Activated CD4-positive, alpha-beta T cell treated with anti-CD3 and anti-CD28 coated beads, Interleukin-2, amount 50 U/mL, for 1 hour (primary cell): ENCODE measurements at places on chromosomes 11 and 22.

DNA sequence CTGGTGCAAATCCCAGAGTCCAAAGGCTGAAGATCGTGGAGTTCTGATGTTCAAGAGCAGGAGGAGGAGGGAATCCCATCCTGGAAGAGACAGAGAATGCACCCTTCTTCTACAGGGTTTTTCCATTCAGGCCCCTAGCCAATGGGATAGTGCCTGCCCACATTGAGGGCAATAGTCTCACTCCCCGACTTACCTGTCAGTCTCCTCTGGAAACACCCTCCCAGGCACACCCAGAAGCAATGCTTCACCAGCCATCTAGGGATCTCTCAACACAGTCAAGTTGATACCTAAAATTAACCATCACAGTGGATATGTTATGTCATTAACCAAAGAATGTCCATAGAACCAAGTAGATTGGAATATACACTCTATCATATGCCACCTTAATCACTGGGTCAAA, 72.9 kb downstream of the FAM83F start:
- no peak for DNase-seq

DNA sequence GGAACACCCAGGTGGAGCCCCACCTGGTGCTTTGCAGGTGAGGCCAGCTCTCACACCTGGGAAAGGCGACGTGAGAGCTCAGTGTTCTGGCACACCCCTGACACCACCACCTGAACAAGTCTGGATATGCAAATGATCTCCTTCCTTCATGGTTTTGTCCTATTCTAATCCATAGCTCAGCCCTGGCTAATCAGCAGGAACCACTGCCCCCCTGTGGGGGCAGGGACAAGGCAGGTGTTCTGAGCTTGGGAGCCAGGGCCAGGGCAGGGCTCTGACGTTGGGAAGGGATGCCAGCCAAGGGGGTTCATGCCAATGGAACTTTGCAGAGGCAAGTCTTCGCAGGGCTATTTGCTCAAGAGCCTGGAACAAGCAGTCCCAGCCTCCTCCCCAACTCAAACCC, 144.2 kb downstream of the TRIM29 start:
- DNase-seq = no peak

GRCh38 chr11:46514370-46514769, 79.5 kb downstream of the AMBRA1 start:
- DNase-seq = no peak

GRCh38 chr11:123478352-123478987, 48.4 kb downstream of the GRAMD1B start:
- no peak for DNase-seq

DNA sequence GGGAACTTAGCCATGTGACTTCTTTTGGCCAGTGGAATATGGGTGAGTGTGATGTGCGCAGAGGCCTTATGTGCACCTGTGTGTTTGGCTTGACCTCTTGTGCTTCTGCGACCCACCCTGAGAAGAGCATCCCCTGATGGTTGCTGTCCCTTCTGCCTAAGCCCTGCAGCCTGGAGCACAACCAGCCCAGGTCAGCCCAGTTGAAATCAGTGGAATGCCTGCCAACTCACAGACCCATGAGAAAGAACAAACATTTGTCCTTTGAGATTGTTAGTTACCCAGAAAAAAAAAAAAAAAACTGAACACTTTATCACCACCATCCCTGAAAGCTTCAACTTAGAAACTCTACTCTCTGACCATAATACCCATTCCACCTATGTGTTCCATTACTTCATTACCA, 38.5 kb downstream of the PAMR1 start:
- DNase-seq = no peak

- DNase-seq = no peak
Observed at GRCh38 chr11:58926251-58926650, 13.0 kb upstream of the GLYATL1 start.

DNA sequence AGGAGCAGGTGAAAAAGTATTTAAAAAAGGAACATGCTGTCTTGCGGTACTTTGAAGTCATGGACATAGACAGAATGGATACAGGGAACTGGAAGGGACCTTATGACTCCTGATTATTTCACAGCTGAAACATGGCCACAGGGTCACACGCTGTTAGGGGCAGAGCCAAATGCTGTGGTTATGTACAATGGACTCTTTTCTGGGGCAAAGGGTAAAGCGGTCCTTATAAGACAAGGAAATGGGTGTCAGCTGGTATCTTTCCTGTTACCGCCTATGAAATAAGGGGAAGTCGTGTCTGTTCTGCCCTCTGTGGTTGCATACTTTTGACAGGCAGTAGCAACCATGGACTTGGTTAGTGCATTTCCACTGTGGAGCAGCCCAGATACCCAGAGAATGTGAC, 12.8 kb upstream of the ST14 start:
- no peak for DNase-seq

GRCh38 chr22:36881504-36882245, 20.9 kb downstream of the NCF4 start:
- DNase-seq = no peak

GRCh38 chr22:46736705-46737104, 1.3 kb downstream of the CERK start:
- no peak for DNase-seq

DNA sequence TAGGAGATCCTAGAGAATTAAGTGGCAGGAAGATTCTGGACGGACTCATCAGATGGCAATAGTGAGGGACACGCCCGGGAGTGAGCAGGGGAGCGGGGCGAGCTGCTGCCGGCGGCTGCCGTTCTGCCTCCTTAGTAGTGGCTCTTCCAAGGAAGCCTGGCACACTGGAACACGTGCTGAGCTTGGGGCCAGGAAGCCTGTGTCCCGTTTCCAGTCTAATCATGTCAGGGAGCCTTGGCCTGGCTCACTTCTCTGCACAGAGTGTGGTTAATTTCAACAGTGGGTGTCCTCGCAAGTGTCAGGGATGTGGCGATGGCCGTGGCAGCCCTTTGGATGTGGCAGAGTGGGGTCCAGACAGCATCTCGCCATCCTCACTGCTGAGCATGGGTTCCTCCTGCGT, 16.5 kb downstream of the GLB1L3 start:
- DNase-seq = no peak

GRCh38 chr11:80843266-80843974, 1402.6 kb upstream of the TENM4 start:
- no peak for DNase-seq

DNA sequence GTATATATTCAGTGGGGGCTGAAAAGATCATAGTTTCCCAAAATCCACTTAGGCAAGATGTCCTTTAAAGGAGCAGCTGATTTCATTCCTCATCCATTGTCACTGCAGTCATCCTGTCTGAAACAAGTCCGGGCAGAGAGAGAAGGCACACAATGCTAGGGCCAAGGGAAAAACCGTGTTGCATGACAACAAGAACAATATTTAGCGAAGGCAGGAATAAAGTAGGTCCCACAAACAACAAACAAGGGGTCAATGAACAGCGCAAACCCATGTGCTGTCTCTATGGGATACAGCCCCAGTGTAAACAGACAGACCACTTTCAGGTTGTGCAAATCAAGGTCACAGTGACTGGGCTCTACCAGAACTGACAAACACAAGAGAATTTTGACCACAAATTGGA, 9.0 kb downstream of the PAMR1 start:
- DNase-seq = no peak

DNA sequence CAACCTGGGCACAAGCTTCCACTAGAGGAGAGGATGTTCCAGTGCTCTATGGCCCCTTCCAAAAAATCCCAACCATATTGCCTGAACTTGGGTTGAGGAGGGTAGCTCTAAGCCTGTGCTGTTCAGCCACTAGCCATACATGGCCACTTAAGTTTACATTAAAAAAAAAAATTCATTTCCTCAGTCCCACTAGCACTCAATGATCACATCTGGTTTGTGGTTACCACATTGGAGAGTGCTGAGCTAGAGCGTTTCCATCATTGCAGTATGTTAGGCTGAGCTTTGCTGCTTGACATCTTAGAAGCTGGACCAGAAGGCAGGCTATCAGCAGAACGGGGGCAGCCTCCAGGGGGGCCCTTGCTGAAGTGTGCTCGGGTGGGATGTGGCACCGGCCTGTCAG, 43.5 kb upstream of the CYP2D6 start:
- DNase-seq = no peak

DNA sequence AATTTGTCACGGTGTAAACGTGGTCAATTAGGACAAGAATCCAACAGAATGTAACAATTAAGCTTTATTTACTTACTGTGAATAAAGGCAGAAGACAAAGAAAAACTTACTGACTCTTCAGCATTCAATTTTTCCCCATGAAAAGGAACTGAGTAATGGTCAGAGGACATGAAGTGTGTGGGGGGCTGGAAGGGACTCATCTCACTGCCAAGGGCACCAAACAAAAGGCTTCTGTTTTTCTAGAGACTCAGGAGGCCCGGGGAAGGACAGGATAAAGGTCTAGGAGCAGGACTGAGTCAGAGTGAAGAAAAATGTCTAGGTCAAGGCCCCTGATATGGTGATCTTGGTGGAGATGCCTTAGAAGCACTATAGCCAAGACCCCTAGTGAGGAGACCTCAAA, 564.2 kb upstream of the ANO5 start:
- DNase-seq = no peak

DNA sequence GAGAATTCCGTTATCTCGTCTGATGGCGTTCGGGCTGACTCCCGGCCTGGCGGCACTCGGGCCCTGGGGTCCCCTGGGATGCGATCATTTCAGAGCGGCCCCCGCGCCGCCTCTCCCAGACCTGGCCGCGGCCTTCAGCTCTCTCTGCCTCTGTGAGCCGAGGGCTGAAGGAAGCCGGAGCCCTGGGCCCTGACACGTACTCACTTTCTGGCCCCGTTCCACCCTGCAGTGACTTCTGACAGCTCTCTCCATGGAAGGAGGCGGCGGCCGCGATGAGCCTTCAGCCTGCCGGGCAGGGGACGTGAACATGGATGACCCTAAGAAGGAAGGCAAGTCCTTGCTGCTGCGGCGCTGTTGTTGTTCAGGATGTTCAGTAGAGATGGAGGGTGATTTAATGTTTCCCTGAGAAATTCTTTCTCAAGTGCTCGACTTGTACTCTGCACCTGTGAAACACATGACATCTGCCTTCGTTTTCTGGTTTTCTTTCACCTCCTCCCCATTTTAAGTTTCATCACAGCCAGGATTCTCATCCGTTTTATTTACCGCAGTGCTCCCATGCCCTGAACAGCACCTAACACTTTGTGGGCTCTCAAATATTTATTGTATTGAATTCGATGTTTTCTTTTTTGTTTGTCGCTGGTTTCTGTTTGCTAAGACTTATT, 612 bp downstream of the GTSE1 start:
- peak; percentile 6 for DNase-seq

GRCh38 chr22:19747551-19747950, 13.0 kb upstream of the TBX1 start:
- no peak for DNase-seq

DNA sequence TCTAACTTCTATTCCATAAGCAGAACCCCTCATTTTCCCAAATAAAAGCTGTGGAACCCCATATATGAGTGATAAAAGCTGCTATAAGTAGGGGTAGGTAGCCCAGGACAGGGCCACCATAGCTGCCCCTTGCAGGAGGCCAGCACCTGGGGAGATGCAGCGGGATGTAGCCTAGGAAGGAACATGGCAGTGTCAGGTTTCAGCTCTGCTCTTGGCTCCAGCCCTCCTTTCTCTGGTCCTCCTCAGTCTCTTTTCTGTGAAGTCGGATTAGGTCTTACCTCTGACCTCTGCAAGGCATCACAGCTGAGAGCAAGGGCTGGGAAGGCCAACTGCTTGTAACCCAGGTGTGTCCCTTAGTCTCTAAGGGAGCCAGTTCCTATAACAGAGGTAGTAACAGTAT, 135.6 kb downstream of the NAV2 start:
- DNase-seq = no peak

GRCh38 chr22:33023153-33023827, 34.9 kb downstream of the SYN3 start:
- DNase-seq = no peak

DNA sequence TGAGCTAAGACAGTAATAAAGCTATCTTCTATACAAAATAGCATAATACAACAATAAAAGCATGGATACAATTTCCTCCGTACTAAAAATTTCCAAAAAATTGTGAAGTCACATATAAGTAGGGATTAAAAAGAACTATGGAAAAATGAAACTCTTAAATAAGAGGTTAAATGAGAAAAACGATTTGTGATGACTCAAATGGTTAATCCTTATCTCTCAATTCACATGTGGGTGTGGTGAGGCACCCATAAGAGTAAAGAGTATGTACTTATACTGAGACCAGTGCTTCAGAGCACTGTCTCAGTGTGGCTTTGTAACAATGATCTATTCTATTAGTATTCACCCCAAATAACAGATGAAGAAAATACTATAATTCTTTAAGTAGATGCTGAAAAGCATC, 25.0 kb upstream of the CCDC34 start:
- no peak for DNase-seq

- peak; percentile 4 for DNase-seq
Observed at GRCh38 chr11:73236854-73237253, 18.8 kb downstream of the P2RY2 start.

DNA sequence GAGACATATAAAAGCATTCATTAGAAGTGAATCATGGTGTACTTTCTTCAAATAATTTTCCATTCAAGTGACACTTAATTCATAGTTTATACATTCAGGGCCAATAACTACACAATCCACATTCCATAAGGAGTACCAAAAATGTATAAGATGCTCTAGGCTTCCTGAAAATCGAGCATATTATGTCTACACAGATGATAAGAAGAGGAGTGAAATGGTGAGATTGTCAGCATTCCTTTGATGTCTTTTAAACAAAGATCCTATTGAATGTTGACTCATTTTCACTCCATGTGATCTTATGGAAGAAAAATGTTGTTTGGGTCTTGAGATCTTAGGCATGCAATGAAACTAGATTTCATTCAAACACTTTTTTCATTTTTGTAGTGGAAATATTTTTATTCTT, 843.2 kb downstream of the KCNA4 start:
- no peak for DNase-seq

DNA sequence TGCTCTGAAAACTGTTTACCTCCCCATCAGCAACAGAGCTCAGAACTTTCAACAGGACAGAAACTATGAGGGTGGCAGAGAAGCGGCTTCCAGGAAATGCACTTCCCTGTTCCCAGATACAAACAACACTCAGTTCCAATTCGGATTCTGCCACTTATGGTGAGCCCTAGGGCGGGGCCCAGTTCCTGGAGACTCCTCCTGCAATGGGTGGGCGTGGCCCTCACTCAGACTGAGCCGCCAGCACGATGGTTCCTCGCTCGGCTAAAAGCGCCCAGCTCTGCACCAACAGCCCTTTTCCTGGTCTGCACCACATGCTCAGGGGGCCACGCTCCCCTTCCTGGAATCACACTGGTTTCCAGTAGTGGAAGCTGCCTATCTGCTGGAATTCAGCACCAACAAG, 314.1 kb downstream of the CTTN start:
- DNase-seq = no peak

DNA sequence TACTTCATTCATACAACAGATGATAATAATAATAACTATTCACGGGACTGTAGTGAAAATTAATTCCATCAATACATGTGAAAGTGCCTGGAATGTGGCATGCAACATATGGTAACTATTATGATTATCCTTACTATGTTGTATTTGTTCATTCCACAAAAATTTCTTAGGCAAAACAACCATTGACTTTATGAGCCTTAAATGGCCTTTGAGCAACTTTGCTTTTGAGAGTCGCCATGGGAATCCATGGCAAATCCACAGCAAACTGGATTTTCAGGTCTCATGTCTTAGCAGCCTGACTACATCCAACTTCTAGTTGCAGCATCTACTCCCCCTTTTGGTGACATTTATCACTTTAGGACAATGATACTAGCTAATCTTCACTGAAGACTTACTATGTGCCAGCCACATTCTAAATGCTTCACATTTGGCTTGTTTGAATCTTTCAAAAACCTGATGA, 56.8 kb downstream of the SLC1A2 start:
- no peak for DNase-seq
